ENCODE measurements at places on chromosomes 12 and 14.

DNA sequence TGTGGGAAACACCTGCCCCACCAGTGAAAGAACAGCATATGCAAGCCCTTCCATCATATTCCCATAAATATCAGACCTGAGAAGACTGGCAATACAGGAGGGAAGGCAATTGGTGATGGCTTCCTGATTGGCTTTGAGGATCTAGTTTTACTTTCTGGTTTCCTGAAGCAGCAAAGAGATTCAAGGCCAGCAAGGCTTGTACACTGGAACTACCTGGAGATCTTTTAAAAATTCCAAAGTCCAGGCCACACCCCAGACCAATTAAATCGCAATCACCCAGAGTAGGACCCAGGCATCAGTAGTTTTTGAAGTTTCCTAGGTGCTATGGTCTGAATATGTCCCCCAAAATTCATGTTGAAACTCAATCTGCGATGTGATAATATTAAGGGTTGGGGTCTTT, 2.9 kb upstream of the TEP1 start:
- DNase-seq = no peak

- no peak for DNase-seq
Measured at GRCh38 chr14:36860831-36861230, 199.2 kb downstream of the PAX9 start.

GRCh38 chr12:54046809-54047159, 6.9 kb upstream of the HOXC4 start:
- DNase-seq = no peak

GRCh38 chr12:68851592-68852306, 43.8 kb downstream of the MDM2 start:
- no peak for DNase-seq

GRCh38 chr12:44381341-44381740, 494.8 kb downstream of the NELL2 start:
- no peak for DNase-seq

GRCh38 chr12:132484891-132485441, 5.0 kb upstream of the FBRSL1 start:
- DNase-seq = no peak

GRCh38 chr14:70698288-70698687, 56.6 kb downstream of the TTC9 start:
- no peak for DNase-seq

- peak; percentile 79 for DNase-seq
Measured at GRCh38 chr12:47819896-47820630, at the start of gene HDAC7. HDAC7 (minus strand) TSS chr12:47819903; CDS start chr12:47819785, 118 bp downstream.

GRCh38 chr12:92989715-92990484, 60.8 kb upstream of the EEA1 start:
- peak; percentile 35 for DNase-seq

DNA sequence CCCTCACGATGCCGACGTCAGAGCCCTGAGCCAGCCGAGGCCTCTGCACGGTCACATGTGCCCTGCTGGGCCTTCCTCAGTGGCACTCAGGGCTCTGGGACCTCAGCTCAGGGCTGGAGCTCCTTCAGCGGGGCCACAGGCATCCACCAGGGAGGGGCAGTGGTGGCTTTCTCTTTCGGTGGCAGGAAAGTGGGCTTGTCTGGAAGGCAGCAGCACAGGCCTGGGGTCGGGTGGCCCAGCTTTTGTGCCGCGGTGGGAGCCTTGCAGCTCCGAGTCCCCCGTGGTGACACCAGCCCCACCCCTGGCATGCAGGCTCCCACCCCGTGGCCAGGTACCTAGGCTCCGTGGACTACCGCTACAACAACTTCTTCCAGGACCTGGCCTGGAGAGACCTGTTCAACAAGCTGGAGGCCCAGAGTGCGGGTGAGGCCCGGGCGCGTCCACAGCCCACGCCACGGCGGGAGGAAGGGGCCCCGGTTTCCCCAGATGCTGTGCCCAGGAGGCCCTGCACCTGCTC, 14.2 kb upstream of the TEX22 start:
- no peak for DNase-seq

GRCh38 chr14:75301666-75302325, 23.2 kb downstream of the FOS start:
- DNase-seq = peak; percentile 53

DNA sequence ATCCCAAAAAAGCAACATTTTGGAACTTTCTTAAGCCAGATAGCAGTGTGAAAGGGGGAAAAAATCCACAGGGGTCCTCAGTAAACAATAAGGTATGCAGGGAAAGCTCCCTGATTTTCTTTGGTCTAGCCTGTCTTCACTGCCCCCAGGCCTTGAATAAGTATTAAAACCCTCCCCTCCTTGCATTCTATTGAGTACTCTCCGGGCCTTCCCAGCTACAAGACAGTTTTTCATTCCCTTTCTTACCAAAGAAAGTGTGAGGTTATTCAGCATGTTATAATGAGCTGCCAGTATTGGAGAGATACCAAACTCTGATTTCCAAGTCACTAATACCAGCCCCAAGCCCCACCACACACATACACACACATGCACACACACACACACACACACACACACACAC, 59.8 kb upstream of the KIF21A start:
- no peak for DNase-seq

DNA sequence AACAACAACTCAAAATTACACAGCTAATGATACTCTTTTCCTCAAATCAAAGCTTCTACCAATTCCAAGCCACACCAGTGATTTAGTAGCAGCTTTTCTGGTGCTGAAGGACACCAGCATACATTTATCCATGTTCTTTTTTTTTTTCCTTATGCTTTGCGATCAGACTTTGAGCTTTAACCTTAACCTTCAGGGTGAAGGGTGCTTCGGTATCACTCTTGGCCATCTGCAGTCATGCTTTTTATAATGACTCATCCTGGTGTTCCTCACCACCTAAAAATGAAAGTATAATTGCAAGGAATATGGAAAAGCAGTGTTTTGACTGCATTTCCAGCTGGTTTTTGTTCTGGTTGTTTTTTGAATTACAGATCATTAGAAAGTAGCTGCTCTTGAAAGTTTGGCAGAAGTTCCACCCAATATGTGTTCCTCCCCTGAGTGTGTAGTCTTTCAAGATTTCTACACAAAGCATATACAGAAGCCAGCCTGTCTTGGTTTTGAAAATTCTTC, 1.3 kb upstream of the SLC41A2 start:
- DNase-seq = no peak

- DNase-seq = no peak
Measured at GRCh38 chr14:34957771-34958286, 25.0 kb upstream of the SRP54 start.

DNA sequence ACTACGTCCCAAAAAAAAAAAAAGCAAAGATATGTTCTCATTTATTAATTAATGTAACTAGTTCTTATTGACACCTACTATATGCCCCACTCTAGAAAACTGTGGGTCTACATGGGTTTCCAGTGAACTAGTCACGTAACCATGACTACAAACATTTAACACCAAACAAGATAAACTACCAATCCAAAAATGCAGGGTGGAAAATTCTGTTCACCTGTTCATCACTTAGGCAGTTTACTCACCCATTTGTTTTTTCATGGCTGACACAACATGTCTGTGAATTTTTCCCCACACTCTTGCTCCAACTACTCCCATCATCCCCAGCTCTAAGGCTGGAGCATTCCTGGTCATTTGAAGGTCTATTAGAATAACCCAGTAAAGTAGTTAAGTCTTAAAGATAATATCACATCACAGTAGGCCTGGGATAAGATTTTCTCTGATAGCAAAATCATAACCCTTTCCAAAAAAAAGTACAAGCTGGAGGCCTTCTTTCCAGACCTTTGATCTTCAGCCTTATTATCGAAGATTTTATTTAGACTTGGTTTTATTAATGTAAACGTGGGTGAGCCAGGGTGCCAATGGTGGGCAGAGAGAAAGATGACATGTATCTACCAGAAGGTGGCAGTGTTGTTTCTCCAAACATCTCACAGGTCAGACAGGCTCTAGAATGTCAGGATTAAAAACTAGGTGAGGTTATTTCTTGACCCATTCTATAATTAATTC, 61.6 kb upstream of the DAAM1 start:
- no peak for DNase-seq

GRCh38 chr12:68139941-68140340, 19.6 kb downstream of the IFNG start:
- DNase-seq = no peak

DNA sequence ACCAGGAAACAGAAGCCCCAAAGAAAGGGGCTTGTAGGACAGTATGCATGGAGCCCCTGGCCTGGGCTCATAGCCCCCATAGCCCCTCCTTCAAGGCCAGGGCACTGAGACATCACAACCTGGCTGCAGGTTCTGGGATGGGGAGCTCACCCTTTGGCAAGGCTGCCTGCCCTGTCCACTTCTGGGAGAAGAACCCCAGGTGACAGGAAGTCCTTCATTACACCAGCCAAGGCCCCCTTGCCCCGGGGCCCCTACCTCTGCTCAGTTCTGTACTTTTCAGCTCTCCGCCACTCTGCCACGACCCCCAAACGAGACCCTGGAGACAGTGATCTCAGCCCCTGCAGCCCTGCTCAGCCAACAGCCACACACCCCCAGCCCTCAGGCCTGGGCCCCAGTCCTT, 223.2 kb upstream of the RTL1 start:
- no peak for DNase-seq

- DNase-seq = no peak
Measured at GRCh38 chr14:97401714-97402113, 604.5 kb downstream of the VRK1 start.

- DNase-seq = no peak
Measured at GRCh38 chr12:3247629-3248161, 170.5 kb downstream of the TSPAN9 start.

GRCh38 chr12:77324763-77325468, 259.5 kb upstream of the E2F7 start:
- DNase-seq = peak; percentile 39

DNA sequence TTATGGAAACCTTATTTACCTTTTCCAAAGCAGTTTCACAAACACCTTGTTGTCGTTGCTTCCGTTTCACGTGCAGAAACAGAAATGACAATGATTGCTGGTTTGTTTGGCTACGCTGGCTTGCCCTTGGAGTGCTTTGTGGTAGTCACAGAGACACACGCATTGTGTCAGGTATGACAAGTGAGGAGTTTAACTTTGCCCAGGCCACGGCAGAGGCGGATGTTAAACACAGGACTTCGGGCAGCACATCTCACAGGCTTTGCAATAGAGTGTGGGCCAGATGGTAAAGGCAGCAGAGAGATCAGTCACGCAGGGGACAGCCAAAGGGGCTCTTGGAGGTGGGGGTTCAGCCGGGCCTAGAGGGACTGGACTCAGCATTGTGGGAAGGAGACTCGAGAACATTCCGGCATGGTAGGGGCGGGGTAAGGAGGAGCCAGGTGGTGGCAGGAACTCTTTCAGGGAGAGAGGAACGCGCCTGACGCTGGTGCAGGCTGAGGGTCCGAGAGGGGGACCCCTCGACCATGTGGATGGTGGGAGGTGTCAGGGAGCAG, 59.8 kb upstream of the KCNA1 start:
- no peak for DNase-seq

DNA sequence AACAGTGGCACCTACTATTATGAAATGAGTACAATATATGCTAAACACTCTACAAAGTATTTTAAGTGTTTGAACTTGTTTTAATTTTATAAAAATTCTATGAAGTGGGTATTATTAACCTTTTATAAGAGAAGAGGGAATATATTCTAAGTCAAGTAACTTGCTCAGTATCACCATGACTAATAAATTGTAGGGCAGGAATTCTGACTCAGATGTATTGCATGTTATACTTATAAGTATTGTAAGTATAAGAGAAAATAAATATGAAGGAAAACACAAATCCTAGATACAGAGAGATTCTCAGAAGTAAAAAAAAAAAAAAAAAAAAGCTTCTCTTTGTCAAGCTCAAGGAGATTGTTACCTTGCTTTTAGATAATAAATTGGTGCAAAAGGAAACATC, 893.2 kb downstream of the SLC16A7 start:
- DNase-seq = no peak

DNA sequence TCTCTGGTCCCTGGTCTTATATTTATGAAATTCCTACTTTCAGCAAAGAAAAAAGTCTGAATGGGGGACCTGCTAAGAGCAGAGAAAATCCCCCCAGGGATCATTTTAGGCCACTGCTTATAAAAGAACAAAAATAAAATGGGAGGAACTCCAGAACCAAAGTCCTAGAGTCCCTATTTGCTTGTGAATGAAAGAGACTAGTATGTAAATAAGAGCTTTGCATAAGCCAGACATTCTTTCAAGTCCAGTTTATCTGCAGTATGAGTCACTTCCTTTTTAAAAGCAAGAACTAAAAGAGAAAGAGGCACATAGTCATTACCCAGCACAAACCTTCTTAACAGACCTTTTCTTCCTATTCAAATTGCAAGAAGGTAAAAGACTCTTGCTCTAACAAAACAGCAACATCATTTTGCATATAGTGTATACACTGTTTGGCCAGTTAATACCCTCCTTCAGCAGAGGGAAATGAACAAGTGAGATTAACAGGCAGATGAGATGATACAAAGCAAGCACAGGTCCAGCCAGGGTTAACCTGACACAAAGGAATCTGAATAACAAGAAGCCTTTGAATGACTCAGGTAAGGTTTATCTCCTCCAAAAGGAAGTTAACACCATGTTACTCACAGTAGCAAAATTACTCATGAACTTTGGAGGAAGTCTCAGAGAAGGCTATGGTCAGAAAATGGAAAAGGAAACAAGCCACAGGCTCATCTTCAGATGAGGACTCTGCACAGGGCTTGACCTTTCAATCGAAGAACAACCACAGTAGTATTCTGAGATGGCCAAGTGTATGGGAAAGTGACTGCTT, 87.3 kb downstream of the PHLDA1 start:
- DNase-seq = no peak

DNA sequence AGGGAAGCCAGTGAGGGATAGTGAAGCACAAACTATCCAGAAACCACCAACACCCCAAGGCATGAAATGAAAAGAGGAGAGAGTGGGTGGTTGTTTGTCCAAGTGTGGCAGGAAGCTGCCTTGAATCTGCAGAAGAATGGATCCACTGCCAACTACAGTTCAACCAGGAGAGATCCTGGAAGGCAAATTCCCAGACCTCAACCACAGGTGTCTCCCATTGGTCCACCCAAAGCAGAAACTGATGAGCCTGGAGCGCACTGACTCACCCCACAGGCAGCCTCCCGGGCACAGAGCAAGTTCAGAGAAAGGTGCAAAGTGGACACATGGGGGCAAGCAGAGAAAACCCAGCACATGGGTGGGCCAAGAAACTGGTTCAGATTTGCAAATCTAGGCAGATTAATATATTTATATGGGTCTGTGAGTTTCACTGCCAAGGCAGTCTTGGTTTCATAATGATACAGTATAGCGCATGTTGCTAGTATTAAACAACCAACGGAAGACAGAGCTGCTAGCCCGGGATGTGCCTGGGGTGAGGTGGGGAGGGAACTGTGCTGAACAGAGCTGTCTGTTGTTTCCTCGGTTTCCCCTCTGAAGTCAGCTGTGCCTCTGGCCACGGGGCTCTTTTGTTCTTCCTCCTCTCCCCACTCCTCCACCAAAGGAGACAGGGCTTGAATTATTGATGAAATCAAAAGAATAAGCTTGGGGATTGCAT, 416.2 kb upstream of the CCDC196 start:
- no peak for DNase-seq

- DNase-seq = peak; percentile 32
Measured at GRCh38 chr14:70052990-70053389, 135.8 kb downstream of the SLC8A3 start.

Measured in stimulated activated naive CD8-positive, alpha-beta T cell treated with anti-CD3 and anti-CD28 coated beads, Interleukin-15, Interleukin-2, amounts not matched to agents 100 U/mL and 50 U/mL, for 24 hours (primary cell).